ENCODE measurements at places on chromosomes 3 and 15.

- DNase-seq = no peak
Measured at GRCh38 chr3:115943579-115943978, 320.3 kb downstream of the GAP43 start.

DNA sequence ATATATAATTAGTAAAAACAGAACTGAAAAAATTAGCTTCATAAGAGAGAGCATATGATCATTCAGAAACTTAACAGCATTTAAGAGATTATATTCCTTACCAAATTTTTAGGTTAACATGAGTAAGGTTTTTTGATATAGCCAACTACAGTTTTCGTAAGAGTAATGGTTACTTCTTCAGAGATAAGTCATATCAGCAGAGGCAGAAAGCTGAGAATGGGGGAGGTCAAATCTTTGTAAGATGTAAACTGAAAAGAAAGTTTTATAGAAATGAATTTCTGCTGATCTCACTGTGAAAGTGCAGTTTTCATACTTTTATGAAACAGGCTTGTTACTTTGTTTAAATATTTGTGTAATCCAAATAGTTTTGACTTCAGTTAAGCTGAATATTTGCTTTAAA is 193.3 kb downstream of the ZBTB20 start:
- no peak for DNase-seq

DNA sequence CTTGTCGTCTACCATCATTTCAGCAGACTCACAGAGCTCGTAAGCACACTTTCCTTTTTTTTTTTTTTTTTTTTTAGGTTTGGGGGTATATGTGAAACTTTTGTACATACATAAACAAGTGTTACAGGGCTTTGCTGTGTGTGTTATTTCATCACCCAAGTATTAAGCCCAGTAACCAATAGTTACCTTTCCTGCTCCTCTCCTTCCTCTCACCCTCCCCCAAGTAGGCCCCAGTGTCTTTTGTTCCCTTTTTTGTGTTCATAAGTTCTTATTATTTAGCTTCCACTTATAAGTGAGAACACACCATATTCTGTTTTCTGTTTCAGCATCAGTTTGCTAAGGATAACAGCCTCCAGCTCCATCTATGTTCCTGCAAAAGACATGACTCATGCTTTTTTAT is 746.8 kb downstream of the GRM7 start:
- DNase-seq = no peak

DNA sequence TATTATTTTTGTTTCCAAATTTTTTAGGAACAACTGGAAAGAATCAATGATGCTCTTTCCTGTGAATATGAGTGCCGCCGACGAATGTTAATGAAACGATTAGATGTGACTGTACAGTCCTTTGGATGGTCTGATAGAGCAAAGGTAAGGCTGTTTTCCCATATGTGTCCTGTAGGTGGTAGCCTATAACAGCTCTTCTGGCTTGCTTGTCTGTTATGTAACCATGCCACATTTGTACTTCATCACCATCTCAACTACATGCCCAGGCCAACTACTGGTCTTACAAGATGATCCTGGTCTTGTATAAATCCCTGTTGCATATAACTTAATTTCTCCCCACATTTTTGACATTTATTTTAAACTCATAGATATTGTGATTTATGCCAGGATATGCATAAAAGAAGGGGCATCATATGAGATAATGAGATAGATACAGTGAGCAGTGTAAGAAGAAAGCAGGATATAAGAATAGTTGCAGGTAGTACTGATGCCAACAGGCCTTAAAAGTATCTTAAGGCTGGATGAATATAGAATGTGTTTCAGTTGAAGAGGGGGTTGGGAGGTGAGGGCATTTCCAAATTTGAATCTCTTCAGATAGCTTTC is 20.3 kb downstream of the FAM98B start:
- DNase-seq = no peak

- DNase-seq = no peak
Measured at GRCh38 chr15:81176291-81176893, 20.3 kb upstream of the IL16 start.

DNA sequence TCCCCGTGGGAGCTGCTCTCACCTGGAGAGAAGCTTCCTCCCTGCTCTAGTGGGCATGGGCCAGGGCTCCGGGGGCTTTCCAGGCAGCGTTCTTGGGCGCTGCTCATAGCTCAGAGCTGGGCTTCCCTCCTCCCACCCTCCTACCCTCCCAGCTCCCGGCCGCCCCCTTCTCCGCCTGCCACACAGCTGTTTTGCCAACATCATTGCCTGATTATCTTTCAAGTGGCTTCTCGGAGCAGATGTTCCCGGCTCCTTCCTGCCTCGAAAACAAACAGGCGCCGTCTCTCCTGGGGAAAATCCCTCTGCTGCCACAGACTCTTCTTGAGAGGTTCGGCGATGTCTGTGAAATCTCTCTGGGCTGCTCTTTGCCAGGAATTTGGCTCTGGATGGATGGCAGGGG is 195.6 kb downstream of the RPLP1 start:
- no peak for DNase-seq

GRCh38 chr3:61882253-61882652 is 320.9 kb downstream of the PTPRG start:
- DNase-seq = no peak

DNA sequence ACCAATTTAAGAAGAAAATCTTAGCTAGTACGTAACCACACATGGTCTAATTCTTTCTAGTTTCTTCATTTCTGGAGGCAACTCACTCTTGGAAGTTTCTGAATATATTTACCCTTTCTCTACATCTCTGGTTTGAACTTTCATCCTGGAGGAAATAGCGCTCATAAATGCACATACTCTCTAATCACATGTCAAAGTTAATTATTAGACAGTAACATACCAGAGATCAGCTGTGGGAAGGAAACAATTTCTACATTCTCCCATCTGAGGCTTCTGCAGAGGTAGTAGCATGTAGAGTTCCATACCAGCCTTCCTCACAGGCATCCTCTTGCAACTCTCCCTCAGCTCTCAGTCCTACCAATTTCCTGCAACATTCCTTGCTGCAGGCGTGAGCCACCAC is 132.5 kb downstream of the RBPMS2 start:
- no peak for DNase-seq

DNA sequence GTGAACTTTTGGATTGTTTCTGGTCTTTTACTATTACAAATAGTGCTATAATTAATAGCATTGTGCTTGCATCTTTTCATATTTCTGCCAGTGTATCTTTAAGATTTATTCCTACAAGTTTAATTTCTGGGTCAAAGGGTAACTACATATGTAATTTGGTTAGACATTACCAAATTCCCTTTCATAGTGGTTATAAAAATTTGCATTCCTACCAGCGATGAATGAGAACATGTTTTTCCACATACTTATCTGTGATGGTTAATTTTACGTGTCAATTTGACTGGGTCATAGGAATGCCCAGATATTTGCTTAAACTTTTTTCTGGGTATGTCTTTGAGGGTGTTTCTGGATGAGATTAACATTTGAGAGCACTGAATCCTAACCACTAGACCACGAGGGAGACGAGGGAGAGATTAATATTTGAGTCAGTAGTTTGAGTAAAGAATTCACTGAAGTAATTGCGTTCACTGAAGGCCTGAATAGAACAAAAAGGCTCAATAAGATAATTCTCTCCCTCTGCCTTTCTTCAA is 132.3 kb upstream of the NEO1 start:
- no peak for DNase-seq

- DNase-seq = peak; percentile 47
Measured at GRCh38 chr15:73982222-73982962, 9.7 kb downstream of the STOML1 start.

DNA sequence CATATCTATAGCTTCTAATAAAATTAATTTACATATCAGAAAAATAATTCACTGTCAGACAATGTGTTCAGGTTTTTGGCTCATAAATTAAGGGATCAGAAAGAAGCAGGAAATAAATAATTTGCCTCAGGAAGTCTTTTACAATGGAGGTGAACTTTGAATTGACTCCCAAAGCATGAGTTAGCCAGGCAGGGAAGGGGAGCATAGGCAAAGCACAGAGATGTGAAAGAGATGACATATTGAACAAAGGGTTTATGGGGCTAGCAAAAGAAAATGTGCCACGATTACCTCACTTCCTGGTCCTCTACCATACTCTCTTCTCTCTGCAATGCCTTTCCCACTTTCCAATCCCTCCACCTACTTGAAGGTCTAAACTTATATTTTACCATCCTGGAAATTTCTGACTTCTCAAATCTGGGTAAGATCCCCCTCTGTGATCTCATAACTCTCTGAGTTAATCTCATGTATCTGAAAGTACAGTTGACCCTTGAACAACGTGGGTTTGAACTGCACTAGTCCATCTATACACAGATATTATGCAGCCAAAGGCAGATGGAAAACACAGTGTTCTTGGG is 4.1 kb upstream of the HEXA start:
- no peak for DNase-seq

DNA sequence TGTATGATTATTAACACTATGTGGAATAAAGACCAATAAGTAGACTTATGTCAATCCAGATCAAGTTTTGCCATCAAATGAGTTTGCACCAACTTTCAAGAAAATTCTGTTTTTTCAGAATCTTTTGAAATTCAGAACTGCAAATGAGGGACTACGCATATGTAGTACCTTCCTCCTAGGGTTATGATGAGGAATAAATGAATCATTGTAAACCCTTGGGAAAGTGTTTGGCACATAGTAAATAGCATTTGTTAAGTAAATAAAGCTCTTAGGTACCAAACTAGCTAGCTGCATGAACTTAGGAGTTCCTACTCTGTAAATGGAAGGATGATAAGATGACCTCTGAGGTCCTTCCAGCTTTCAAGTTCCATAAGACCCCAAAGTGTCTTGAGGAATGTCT is 242.6 kb upstream of the SETMAR start:
- no peak for DNase-seq

DNA sequence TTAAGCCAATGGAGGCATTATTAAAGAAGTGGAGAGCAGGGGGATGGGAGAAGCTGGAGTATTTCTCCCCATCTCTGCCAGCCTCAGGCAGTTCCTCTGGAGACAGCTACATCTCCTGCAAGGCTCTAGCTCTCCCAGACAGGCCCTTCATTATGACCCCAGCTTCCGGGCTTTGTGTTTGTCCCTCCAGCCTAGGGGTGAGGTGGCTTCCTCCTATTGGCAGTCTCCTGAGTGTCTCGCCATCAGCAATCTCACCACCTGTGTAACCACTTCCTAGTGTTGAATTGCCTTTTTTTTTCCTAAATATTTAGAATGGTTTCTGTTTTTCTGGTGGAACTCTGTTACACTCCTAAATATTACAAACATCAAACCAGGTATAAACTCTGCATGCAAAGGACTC is 122.3 kb downstream of the FAM174B start:
- DNase-seq = no peak

- DNase-seq = no peak
Measured at GRCh38 chr15:53759411-53759931, at the start of gene WDR72. Gene WDR72 (minus strand): TSS chr15:53759663. CDS start chr15:53733149, 26,514 bp downstream.

DNA sequence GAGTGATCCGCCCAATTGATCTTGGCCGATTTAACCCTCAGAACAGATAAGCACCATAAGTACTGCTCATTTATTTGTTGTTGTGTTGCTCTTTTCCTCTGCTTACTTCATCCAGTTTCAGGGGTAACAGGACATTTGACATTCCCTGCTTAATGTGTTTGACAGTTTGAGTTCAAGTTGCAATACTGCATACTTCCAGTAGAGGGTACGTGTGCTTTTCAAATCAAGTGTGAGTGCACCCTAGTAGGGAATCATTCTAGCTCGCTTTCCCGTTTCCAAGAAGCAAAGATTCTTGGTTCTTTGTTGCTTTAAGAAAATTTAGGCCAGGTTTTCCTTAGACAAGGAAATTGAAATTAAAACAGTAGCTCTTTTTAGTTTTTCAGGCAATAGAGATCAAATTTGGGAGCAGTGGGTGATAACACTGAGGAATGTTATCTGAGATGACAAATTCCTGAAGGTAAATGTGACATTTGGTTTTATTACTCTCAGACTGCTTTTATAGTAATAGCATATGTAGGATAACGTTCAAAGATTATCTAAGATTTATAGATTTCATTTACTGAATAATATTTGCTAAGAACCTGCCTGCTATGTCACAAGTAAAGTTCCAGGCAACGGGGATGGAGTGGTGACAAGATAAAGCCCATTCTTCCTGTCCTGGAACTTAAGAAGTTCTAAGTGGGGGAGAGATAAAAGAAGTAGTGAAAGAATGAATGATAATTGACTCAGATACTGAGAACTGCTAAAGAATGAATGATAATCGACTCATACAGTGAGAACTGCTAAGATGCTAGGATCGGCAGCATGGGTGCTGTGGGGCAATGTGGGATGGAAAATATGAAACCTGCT is 73.3 kb downstream of the SYNPR start:
- no peak for DNase-seq

GRCh38 chr15:59276225-59277178 is 69.9 kb downstream of the LDHAL6B start:
- no peak for DNase-seq

DNA sequence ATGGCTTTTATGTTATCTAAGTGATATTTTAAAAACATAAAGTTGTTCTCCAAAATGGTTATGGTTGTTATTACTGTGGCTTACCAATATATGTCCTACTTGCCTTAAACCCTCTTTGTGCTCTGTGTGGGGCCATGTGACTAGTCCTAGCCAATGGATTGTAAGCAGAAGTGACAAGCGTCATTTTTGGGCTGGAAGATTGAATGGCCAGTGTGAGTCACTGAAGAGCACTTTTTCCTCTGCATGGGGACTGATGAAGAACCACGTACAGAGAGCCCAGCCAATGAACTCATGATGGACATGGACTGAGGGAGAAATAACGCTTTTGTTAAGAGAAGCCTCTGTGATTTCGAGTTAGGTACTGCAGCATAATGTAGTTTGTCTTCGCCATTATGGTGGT is 332.7 kb downstream of the EDEM1 start:
- no peak for DNase-seq

GRCh38 chr3:187193181-187193580 is 4.1 kb upstream of the RTP1 start:
- no peak for DNase-seq

- no peak for DNase-seq
Measured at GRCh38 chr3:169813278-169813677, 574 bp upstream of the LRRC34 start.

- DNase-seq = no peak
Measured at GRCh38 chr15:98286831-98287230, 326.3 kb downstream of the ARRDC4 start.

- DNase-seq = no peak
Measured at GRCh38 chr15:47900751-47901150, 183.4 kb downstream of the SEMA6D start.

DNA sequence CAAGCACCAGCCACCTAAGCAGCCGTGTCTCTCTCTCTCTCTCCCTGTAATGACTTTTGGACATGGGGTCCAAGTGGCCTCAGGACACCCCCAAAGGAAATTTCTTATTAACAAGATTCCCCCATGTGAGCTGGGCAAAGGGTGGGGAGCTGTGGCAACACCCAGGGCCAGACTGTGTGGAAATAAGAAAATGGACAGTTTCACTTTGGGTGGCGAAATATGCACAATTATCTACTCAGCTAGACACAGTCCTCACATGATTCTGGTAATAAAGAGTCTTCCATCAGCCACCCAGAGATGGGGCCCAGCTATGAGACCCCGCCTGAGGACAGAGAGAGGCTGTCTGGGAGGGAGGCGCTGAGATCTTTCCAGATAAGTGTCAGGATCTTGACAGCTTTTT is 96.8 kb upstream of the TPM1 start:
- DNase-seq = no peak

- DNase-seq = no peak
Measured at GRCh38 chr3:150335631-150336030, 72.5 kb upstream of the TSC22D2 start.

- DNase-seq = no peak
Measured at GRCh38 chr15:66875588-66876420, 173.8 kb downstream of the SMAD6 start.

GRCh38 chr3:43316783-43317460 is 30.6 kb downstream of the SNRK start:
- DNase-seq = no peak

All from hypothalamus (tissue), 51 donors.